T-helper 2 cell treated with Interferon-gamma antibody and Interleukin-4, amounts not matched to agents 100 ng/mL and 5 ng/mL, for 36 hours (primary cell): ENCODE measurements at places on chromosomes 2 and 18. TPM values are rescaled to one million over a fixed set of nuclear protein-coding genes. Genes with fewer than 3 reads are reported as not detected.

KRTCAP3 gene
- total RNA-seq = 3.8 and 5.3 TPM in 2 replicates

ABCB11 gene
- 0.02 TPM in 1 of 2 replicates, not detected in the other for total RNA-seq

CCDC178 gene
- total RNA-seq = not detected in 2 replicates

VWC2L gene
- not detected in 2 replicates for total RNA-seq

FKBP1B gene
- 0.43 and 0.86 TPM in 2 replicates for total RNA-seq

TUBA3D gene
- total RNA-seq = not detected in 2 replicates

GNLY gene
- 17.8 and 18.1 TPM in 2 replicates for total RNA-seq

FAM228A gene
- total RNA-seq = 0.57 TPM in 1 of 2 replicates, not detected in the other

RUFY4 gene
- 1.1 and 1.3 TPM in 2 replicates for total RNA-seq

SP5 gene
- total RNA-seq = 0.09 TPM in 1 of 2 replicates, not detected in the other

EFHD1 gene
- total RNA-seq = 1.0 and 1.1 TPM in 2 replicates

MAP3K19 gene
- not detected in 2 replicates for total RNA-seq

ERMN gene
- total RNA-seq = 3.7 TPM in 2 replicates

ZNF385B gene
- total RNA-seq = not detected in 2 replicates

COBLL1 gene
- 0.02 TPM in 1 of 2 replicates, not detected in the other for total RNA-seq

LYPD6 gene
- not detected in 2 replicates for total RNA-seq

CXCR4 gene
- total RNA-seq = 94.2 and 97.6 TPM in 2 replicates

DOK6 gene
- not detected in 2 replicates for total RNA-seq

NCOA1 gene
- 21.4 and 22.8 TPM in 2 replicates for total RNA-seq

FAM110C gene
- total RNA-seq = 3.2 and 3.3 TPM in 2 replicates

MOGAT1 gene
- total RNA-seq = not detected in 2 replicates

HRH4 gene
- total RNA-seq = 2.0 and 2.7 TPM in 2 replicates

TFPI gene
- total RNA-seq = 0.11 TPM in 1 of 2 replicates, not detected in the other

HOXD12 gene
- not detected in 2 replicates for total RNA-seq

DSC3 gene
- total RNA-seq = not detected in 2 replicates

TUBA4B gene
- total RNA-seq = not detected in 2 replicates

CD8B gene
- total RNA-seq = 0.68 and 0.80 TPM in 2 replicates
